ENCODE measurements at places on chromosomes 16 and 17. TPM values are rescaled to one million over a fixed set of nuclear protein-coding genes. Genes with fewer than 3 reads are reported as not detected.

The SLFN11 gene
- total RNA-seq: 45.8 TPM

The PSME3IP1 gene
- total RNA-seq: 48.5 TPM

The CDR2L gene
- total RNA-seq: 2.2 TPM

The SLC38A7 gene
- total RNA-seq: 18.6 TPM

The SGF29 gene
- total RNA-seq: 36.1 TPM

The MYH3 gene
- 1.6 TPM for total RNA-seq

The CACNG5 gene
- total RNA-seq: not detected

The CASKIN1 gene
- total RNA-seq: under 0.01 TPM

The KRT33B gene
- total RNA-seq: not detected

The SLX1A gene
- 59.2 TPM for total RNA-seq

The XAF1 gene
- 72.7 TPM for total RNA-seq

The TEKT5 gene
- under 0.01 TPM for total RNA-seq

The RNF227 gene
- 10.0 TPM for total RNA-seq

The MVD gene
- total RNA-seq: 38.2 TPM

The C16orf86 gene
- 15.9 TPM for total RNA-seq

The COG1 gene
- 21.8 TPM for total RNA-seq

The ADAT1 gene
- 49.5 TPM for total RNA-seq

The OR3A2 gene
- 12.7 TPM for total RNA-seq

The C1QL1 gene
- not detected for total RNA-seq

The TRPV3 gene
- under 0.01 TPM for total RNA-seq

The ENPP7 gene
- 0.27 TPM for total RNA-seq

The SNX20 gene
- total RNA-seq: 48.5 TPM

The EXOC3L1 gene
- under 0.01 TPM for total RNA-seq

Data from hematopoietic multipotent progenitor cell (in vitro differentiated cells).